Fibroblast of skin of scalp (primary cell): ENCODE measurements at places on chromosomes 6 and 20.

GRCh38 chr6:21024616-21025015, 490.4 kb downstream of the CDKAL1 start:
- no peak for DNase-seq

- no peak for DNase-seq
Measured at GRCh38 chr6:13716955-13717295, 5.3 kb upstream of the RANBP9 start.

DNA sequence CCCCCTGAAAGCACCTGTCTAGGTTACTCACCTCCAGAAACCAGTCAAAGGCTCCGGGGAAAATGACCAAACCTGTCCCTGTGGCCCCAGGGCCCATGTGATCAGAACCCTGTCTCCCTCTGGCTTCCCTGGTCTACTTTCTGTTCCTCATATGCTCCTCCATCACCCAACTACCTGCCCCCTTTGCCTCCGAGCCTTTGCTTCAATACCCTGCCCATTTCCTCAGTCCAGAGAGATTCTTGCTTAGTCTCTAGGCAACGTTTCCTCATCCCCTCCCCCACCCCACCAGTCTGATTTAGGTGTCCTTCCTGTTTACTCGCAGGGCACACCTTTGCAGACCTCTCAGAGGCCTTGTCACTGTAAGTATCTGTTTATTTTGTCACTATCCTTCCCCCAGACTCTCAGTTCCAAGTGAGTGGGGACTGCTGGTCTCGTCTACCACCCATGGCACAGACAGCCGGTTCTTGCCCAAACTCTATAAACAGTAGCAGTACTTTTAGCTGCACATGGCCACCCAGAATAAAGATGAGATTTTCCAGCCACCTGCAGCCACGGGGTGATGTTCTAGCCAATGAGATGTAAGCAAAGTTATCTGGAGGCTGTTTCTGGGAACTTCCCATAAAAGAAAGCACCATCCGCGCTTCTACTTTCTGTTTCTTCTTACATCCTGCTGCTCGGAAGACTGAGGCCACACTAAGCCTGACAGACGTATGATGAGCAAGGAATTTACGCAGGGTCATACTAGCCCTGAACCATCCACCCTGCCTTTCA, 13.3 kb downstream of the ELOVL5 start:
- DNase-seq, result no peak

DNA sequence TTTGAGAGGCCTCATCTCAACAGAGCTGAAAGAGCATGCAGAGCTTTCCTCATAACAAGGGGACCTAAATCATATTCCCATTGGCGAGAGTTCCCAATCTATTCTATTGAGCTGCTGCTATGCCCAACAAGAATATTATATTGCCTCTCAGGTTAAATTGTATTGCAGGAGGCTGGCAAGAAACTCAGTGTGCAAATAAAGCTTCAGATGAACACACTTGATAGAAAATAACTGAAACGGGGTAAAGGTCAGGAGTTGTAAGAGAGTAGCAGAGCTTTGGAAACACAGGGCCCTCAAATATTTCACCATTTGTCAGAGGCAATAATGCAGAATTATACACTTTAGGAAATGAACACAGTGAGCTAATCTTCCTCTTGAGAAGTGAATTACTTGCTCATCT, 364.3 kb upstream of the SPTLC3 start:
- DNase-seq, result no peak

DNA sequence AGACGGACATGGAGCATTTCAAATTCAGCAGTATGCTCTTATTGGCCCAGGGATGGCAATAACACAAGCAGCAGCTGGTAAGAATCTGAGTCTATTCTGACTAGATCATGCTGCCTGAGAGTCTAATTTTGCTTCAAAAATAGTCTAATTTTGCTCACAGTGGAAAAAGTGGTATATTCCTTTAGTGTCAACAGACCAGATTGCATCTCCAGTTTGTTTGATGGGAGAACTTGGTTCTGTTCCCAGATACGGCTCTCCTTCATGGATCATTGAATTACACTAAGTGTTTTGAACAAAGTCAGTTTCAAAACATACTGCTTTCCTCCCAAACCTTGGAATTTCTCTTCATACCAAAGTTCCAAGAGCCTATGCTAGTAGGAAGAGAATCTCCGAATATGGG, 586.1 kb downstream of the RNF144B start:
- DNase-seq, result no peak

GRCh38 chr20:56761393-56761792, 132.3 kb downstream of the TFAP2C start:
- no peak for DNase-seq

- DNase-seq, result no peak
Measured at GRCh38 chr6:105005451-105005850, 48.5 kb downstream of the LIN28B start.
